ENCODE measurements at places on chromosomes 7 and 10.
A peak's percentile ranks its signal among the peaks of the same experiment; 100 is the strongest.

DNA sequence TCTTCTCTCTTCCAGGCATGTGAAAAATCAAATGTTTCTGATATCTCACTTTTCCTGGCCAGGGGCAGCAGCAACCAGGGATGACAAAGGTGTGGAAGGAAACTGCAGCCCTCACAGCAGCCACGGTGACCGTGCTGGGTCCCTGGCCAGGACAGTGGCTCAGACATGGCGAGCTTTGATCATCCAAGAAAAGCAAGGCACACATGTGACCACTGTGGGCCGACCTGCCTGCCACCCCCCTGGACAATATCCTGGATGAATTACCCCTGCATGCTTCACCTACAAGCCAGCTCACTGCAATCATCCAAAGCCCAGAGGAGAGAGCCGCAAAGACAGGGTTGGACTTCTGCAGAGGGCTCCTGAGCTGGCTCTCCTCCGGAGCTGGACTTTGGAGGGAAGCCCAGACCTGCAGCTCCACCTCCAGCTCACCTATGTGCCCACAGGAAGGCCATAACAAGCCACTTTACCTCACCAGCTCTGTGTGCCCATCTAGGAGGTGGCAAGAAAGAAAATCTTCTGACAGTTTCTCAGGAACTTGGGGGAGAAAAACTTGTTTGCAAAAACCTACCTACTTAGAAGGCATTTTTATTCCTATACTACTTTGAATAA is 2.7 kb downstream of the CHST15 start:
- no peak for DNase-seq

DNA sequence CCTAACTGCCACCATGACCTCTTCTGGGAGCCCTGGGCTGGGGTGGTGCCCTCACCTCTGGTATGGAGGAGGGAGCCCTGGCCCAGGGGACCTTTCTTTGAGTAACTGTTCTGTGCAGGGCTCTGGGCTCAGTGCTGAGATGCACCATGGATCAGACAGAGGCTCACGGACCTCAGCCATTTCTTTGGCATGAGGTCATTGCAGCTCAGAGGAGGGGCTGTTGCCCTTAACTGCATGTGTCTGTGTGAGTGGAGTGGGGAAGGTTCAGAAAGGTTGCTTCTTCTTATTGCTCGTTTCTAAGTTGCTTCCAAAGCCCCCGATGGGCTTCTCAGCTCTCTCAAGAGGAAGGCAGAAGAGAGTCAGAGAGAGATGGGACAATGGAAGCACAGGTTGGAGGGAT is 233.9 kb downstream of the RPS24 start:
- no peak for DNase-seq

DNA sequence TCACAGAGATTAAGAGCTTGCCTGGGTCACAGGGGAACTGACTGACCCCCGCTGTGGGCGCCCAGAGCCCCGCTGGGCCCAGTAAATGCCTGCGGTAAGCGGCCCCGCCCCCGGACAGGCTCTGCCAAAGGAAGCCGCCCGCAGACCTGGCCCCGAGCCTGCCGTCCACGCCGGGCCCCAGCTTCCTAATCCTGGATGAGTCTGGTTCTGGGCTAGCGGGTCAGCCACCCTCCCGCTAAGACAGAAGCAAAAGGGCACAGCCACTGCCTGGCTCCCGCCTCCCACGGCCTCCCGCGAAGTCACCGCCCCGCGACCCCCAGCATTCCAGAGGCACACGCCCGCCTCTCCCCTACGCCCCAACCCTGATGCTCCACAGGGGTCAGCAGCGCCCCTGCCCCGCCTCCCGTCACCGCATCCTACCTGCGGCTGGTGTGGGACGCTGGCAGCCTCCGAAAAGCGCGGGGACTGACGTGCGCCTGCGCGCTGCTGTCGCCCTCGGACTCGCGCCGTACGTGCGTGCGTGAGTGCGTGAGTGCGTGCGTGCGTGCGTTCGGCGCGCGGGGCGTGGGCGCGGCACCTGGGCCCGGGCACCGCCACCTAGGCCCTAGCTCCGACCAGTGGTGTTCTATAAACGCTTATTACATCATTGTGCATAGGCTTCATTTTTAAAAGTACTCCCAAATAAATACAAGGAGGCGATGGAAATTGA is at the start of gene FIGNL1:
TSS of gene FIGNL1 (minus strand) at position 470 of the 709 bp plus-strand sequence. CDS start 3,063 bp downstream, outside the sequence.
- peak; percentile 86 for DNase-seq

DNA sequence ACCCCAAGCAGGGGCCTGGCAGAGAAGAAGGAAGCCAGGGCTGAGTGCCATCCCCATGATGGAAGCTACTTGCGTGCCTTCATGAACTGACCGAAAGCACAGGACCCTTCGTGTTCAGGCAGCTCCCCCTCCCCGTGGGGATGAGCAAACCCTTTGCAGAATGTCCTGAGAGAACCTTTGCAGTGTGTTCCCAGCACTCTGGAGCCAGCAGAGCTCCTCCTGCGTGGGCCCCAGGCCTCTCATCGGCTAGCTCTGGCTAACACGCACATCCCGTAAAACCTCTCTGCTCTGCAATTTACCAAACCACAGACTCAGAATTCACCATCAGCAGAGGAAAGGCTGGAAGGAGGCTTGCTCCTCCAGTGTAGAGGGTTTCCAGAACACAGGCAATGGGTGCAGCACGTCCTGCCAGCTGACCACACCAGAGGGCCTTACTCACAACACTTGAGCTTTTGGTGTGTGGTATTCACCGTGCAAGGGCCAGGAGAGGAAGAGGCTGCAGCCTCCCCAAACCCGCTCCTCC is 3.1 kb downstream of the SH3PXD2A start:
- DNase-seq: no peak

DNA sequence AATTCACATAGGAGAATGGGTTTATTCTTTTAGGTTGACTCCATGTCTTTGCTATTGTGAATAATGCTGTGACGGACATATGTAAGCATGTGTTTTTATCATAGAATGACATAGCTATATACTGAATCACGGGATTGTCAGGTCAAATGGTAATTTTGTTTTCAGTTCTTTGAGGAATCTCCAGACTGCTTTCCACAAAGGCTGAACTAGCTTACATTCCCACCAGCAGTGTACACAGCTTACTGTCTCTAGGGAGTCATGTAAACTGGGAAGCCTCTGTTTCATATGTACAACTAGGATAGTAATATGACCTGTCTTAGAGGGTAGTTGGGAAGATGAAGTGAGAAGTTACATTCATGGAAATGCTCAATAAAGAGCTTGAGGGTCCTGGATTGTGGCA is 6.8 kb upstream of the C10orf120 start:
- no peak for DNase-seq

DNA sequence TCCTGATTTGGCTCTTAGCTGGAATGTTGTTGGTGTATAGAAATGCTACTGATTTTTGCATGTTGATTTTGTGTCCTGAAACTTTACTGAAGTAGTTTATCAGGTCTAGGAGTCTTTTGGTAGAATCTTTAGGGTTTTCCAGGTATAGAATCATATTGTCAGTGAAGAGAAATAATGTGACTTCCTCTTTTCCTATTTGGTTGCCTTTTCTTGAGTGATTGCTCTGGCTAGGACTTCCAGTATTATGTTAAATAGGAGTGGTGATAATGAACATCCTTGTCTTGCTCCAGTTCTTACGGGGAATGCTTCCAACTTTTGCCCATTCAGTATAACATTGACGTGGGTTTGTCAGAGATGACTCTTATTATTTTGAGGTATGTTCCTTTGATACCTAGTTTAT is 52.0 kb downstream of the ZNF783 start:
- no peak for DNase-seq

DNA sequence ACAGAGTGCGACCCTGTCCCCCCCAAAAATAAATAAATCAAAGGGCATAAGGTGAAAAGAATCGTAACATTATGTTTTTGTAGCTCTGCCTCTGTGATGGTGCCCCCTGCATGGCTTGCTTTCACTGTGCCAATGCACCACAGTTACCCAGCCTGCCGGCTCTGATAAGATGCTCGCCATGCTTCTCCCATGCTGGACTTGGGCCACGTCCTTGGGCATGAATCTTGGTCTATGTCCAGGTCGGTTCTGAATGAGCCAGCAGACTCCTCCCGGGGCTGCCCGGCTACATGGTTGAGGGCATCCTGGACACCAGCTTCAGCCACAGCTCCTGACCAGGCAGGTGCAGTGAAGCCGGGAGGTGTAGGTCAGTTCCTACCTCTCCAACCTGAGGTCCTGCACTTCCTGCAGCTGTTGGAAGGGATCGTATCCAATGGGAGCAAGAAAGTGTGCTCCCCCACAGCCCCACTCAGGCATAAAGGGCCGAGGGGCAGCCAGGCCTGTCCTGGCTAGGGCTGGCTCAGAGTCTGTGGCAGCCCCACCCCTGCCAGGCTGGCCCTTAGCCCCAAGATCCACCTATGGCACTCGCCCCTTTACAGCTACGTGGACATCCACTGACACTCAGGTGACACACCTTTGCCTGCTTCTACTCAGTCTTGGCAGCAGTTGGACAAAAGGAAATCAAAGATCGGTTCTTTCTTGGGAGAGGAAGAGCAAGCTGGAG is 34.1 kb downstream of the CHST3 start:
- no peak for DNase-seq

GRCh38 chr7:132182992-132183391 is 393.3 kb downstream of the PLXNA4 start:
- DNase-seq: no peak

GRCh38 chr7:3537210-3537875 is 236.3 kb downstream of the SDK1 start:
- DNase-seq: no peak

- no peak for DNase-seq
Observed at GRCh38 chr7:100367676-100368613, 5.3 kb upstream of the PILRA start.

DNA sequence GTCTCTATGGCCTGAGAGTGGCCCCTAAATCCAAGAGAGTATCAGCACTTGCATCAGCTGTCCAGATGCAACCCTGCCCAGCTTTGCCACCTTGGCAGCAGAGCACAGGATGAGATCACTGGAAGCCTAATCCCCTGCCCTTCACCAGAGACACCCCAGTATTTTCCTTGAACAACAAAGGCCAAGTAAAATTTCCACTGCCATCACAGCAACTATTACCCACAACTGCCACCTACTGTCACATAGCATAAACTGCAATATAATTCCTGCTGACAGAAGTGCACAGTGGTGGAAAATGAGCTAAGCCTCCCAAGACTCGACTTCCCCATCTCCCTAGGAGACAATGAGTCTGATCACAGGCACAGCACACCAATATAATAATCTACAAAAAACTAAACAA is 462.8 kb upstream of the ZWINT start:
- peak; percentile 6 for DNase-seq

GRCh38 chr10:124174673-124175645 is 81.6 kb upstream of the CHST15 start:
- DNase-seq: no peak

DNA sequence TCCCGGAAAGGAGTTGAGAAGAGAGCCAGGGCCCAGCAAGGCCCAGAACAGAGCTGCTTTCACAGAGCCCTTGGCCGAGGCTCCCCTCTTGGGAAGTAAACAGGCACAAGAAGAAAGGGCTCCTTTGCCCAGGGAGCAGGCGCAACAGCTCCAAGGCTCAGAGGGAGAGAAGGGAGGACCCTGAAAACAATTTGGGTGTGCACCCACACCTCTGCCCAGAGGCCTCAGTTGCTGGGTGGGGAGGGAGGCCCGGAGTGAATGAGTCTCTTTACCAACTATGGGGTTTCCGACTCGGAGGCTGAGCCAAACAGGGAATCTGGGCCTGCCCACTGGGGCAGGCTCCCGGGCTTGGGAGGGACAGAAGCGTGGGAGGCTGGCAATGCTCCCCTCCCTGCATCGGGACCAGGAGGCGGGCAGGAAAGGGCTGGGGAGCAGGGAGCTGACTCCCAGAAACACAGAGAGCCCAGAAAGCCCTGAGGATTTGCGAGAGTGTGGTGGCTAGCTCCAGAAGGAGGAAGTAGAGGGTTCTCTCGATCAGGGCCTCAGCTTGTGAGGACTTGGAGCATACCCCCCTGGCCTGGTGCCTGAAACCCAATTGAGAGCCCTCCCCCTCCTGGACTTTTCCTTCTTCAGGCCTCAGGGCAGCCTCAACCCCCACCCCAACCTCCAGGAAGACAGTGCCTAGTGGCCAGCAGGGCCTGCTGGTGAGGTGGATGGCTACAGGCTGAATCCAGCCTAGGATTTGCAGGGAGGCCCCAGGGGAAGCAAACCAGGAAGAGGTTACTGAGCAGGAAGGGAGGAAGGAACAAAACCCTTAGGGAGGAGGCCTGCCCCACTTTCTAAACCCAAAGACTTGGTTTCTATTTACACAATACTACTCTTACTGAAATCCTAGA is 6.2 kb downstream of the C10orf105 start:
- no peak for DNase-seq

GRCh38 chr10:34647875-34648865 is 166.9 kb downstream of the PARD3 start:
- DNase-seq: no peak

DNA sequence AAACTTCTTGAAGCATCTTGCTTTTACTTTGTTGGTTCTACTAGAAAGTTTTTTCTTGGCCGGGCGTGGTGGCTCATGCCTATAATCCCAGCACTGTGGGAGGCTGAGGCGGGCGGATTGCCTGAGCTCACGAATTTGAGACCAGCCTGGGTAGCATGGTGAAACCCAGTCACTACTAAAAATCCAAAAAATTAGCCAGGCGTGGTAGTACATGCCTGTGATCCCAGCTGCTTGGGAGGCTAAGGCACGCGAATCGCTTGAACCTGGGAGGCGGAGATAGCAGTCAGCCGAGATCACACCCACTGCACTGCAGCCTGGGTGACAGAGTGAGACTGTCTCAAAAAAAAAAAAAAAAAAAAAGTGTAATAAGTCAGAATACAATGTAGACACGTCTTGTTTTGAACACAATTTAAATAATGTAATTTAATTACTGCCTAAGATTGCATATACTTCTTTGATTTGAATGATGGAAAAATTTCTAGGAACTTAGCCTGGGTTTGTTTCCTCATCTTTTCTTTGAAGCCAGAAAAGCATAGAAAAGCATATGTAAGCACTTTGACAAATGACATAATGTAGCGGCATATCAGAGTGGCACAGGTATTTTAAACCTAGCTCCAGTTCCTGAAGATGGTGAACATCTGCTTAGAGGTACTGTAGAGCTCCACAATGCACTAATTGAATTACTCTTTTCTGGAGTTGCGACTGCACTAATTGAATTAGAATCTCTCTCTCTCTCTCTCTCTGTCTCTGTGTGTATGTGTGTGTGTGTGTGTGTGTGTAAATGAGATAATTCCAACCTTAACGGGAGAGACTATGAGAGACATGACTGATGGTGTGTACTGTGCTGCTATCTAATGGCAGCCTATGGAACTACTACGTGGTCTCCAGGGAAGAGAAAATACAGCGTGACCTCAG is 87.8 kb downstream of the BTRC start:
- DNase-seq: peak; percentile 93

DNA sequence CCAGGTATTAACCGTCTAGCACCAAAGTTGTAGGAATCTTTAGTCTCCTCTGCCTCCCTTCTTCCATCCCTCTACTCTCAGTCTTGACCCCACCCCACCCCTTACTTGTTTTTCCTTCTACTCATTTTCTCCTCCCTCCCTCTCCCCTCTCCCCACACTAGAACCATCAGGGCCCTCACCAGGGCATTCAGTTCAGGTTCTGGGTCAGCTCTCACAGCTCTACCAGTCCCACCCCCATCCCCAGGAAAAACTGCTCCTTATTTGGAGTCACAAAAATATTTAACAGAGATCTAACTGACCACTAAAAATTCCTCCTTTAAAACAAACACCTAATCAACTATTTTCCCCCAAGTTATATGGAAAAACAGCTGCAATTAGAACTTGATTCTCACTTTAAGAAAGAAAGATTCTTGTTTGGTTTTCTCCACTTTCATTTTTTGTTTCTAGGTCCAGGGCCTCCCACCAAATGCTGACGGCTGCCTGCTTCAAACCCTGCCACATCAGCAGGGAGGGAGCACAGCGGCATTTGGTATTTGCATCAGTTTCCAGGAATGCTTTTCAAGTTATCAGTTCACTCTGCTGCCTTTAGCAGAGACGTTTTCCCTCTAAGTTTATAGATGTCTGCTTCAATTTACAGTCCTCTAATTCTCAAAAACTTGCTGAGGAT is 2.8 kb upstream of the COL1A2 start:
- DNase-seq: no peak

GRCh38 chr10:133489816-133490588 is 36.3 kb downstream of the SCART1 start:
- no peak for DNase-seq
